ENCODE measurements at places on chromosomes 5 and 9. TPM values are rescaled to one million over a fixed set of nuclear protein-coding genes. Genes with fewer than 3 reads are reported as not detected.

CDX1 gene
- not detected for polyA plus RNA-seq

TMEM174 gene
- not detected for polyA plus RNA-seq

TAF1L gene
- polyA plus RNA-seq: not detected

DEPDC1B gene
- 7.1 TPM for polyA plus RNA-seq

SLC25A51 gene
- polyA plus RNA-seq: 34.5 TPM

CREBRF gene
- 7.9 TPM for polyA plus RNA-seq

DCP2 gene
- polyA plus RNA-seq: 26.2 TPM

GABRA1 gene
- polyA plus RNA-seq: 50.6 TPM

PAPPA gene
- 0.40 TPM for polyA plus RNA-seq

MXD3 gene
- polyA plus RNA-seq: 9.3 TPM

KCNN2 gene
- 1.6 TPM for polyA plus RNA-seq

DOK3 gene
- polyA plus RNA-seq: 5.1 TPM

KIF12 gene
- polyA plus RNA-seq: 0.14 TPM

IFNB1 gene
- polyA plus RNA-seq: not detected
